ENCODE measurements at places on chromosomes 3 and 15.

DNA sequence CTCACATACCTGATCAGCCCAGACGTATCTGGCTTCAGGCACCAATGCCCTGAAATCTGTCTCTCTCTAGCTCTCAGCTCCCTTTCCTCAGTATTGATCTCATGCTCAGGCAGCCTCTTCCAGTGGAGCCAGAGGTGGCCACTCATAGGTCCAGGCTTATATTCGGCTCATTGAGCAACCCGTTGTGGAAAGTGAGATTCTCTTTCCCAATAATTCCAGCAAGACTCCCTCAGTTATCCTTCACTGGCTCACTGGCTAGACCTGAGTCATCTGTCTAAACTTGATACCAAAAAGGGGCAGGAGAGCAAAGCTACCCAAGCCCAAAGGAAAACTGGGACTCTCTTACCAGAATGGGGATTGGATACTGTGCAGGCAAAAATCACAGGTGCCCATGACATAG, 33.4 kb upstream of the FRMD4B start:
- DNase-seq = no peak

DNA sequence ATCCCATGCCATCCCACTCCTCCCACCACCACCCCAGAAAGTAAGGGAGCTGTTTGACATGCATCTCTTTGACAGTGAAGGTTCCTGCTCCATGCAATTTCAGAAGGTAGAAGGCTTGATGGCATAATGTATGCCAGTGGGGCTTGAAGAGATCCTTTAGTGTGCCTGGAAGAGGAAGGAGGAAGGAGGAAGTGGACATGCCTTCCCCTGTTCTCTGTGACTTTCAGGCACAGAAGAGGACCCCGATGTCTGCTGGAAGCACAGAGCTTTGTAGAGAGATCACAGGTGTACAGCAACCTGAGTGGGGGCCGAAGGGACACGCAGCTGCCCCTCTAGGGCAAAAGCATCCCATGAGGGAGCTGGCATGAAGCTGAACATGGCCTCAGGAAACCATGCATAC, 171.6 kb downstream of the CD47 start:
- no peak for DNase-seq

DNA sequence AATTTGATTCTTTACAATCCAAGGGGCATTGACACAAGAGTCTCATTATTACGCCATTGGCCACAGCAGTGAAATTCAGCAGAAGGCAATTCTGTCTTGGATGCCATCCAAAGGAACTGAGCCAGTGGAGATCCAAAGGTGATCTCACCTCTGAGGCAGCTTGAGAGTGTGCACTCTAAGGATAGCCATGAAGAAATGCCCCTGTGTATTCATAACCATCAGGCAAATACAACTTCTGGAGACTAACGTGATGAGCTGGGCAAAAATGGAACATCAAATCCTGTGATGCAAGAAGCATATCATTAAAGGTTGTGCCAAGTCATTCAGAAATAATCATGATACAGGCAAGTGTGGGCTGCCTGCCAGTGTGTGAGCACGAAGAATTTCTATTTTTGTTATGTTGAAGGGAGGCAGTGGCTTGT, 41.4 kb downstream of the ROBO2 start:
- no peak for DNase-seq

GRCh38 chr15:68565234-68565633, 13.6 kb upstream of the CORO2B start:
- no peak for DNase-seq

DNA sequence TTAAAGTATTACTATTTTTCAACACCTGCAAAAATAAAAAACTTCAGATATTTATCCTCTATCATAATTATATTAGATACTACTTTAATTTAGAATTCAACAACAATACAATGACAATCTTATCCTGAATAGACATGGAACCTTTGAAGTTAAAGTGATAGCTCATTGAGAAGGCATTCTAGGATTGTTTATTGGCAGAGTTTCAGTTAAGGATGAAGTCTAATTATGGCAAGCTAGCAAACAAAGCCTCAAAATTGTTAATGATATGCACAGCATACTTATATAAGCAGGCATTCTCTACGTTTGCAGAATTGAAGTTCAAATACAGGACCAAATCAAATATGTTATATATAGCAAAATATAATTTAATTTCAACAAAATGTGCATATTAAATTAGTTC, 91.2 kb upstream of the ABI3BP start:
- DNase-seq = no peak

DNA sequence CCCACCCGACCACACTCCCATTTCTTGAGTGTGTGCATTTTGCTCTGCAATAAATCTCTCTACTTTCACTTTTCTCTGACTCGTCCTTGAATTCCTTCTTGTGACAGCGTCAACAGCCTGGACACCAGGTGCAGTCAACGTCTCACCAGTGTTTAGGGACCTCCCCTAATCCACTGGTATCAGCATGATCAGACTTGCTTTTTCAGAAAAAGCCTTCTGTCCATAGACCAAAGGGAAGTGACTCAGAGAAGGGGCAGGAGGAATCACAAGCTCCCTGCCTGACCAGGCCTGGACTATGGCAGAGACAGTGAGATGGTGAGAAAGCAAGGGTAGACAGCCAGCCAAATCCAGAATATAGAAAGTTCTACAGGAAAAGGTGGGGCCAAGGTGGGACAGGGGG, 15.5 kb downstream of the CCR5 start:
- no peak for DNase-seq

DNA sequence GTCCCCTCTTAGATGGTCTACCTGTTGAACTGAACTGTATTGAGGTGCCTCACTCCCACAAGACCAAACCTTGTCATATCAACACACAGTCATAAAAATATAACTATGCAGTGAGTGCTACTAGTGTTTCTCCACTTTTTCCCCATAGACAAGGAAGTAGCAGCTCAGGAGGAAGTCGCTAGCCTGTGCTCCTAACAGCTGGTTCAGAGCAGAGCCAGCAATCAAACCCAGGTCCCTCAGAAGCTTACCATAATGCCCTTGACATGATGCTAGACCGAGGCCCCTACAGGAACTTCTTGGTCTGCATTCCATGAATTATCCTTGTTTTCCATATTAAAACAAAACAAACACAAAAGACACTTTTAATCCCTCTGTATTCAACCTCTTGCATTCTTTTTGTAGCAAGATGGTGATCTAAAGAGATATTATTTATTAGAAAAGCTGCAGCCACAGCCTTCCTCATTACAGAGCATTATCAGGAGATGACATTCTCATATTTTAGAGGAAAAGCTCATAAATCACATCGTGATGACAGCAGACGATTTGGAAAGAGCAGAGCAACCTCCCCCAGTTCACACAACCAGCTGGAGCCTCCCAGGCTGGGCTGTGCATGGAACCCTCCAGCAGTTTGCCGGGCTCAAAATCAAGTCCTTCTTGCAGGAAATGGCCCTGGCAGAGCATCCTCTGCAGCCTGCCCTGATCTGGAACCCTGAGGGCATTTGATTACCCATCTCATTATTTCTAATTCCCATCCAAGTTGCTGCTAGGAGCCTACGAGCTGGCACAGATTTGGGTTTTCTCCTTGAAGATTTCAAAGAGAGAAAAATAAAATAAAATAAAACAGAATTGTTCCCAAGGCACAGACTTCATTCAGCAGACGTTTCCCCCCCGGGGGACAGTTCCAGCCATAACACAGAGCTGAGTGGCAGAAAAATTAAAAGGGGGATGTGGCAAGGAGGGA, 118.8 kb downstream of the SRGAP3 start:
- no peak for DNase-seq

DNA sequence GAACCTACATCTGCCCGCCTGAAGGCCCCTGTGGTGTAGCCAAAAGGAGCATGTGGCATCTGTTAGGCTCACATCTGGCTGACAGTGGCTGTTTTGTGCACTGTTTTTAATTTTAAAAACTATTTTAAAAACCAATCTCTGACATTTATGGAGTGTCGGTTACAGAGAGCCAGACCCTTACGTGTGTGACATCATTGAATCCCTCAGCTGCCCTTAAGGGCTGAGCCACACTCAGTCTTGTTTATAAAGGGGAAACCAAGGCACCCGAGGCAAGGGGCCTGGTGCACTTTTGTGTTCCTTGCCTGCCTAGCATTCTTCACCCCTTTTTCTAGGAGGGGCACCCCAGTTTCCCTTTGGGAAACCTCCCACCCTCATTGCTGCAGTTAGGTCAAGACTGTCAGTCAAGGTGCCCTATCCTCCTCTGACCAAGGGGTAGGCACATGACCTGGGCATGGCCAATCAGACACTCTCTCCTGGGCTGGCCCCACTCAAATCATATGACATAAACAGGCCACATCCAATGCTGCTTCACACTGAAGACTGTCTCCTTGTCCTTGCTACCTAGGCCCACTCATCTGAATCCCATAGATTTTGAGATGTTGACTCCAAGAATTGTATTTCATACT, 105.3 kb downstream of the LSM3 start:
- no peak for DNase-seq

DNA sequence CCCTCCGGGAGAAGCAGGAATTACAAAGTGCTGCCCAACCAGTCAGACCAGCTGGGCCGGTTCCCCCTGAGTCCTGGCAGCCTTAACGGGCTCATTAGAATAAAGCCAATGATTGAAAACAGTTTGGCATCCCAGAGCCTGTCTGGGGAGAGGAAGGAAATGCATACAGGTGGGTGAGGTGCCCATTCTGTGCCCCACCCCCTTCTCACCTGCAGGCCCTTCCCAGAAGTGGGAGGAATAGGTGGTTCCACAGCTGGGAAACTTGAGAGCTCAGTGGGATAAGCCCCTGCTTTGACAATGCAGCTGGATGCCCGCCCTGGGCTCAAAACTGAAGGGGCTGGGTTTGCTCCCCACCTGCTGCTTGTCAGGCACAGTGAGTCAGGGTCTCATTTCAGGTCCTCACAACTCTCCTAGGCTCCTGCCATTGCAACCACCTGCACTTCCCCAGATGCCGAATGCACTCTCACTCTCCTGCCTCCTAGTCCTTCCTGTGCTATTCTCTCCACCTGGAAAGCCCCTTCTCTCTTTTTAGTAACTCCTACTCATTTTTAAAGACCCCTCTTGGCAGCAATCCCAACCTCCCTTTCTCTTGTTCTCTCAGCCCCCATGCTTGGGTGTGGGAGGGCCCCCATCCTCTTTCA, 5.5 kb upstream of the BUB1B start:
- DNase-seq = no peak

Measured in GM06990 (cell line).